OCI-M1 (cell line): ENCODE measurements at places on chromosomes 3 and 15.

DNA sequence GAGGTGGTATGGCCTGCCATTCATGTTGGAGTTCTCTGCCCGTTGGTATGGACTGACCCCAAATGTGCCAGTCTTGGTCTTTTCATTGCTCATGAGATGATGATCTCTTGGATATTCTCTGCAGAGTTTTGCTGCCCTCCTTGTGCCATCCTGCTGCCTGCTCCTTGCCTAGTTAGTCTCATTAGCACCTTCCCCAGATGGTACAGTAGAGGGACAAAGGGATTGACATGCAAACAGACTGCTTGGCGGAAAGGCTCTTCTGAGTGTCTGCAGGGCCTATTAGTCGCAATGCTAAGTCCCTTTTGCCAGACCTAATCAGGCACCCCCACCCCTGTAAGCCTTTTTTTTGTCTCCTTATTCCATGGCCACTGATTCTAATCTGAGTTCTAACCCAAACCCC, 90.6 kb downstream of the ARNT2 start:
- DNase-seq = no peak

- DNase-seq = no peak
Observed at GRCh38 chr3:74000725-74001124, 376.0 kb upstream of the PDZRN3 start.

DNA sequence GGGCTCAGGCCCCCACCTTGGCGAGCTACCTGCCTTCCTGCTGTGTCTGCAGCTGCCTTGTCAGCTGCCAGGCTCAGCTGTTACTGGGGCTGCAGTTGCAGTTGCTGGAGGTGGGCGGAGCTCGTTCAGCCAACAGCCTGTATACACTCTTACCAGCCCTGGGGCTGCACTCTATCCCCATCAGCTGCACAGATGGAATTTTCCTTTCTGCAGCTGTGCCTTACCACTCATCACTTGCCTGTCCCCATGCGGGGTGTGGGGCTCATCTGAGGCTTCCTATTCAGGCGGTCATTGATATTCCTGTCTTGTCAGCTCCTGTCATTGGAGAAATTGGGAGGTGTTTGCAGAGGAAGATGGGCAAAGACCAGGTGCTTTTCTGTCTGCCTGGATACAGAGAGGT, 9.1 kb upstream of the SYN2 start:
- no peak for DNase-seq

DNA sequence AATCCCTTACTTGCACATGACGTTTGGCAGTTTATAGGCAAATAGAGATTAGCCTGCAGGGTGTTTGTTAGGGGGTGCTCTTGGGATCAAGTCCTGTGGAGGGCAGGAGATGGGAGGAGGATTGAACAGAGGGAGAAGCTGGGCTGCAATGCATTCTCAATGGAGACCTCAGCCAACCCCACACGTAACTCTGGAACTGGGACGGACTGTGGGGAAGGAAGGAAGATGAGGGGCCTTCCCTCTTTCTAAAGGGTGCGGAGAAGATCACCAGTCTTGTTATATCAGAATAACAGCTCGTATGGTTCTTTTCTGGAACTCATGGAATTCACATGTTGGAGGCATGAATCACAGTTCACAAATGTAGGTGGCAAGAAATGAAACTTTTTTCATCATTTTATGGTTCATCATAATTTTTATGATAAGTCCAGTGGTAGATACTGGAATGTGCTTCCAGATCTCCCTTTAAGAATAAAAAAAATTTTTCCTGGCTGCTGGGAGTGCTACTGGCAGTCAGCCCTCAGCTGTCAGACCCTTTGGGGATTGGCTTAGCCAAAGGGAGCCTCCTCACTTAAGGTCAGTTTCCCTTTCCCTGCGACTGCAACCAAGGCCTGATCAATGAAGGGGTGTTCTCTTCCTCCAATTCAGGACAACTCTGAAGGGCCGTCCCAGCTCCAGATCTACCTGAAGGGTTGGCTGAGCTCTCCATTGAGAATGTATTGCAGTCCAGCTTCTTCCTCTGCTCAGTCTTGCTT, 20.5 kb upstream of the LYZL4 start:
- DNase-seq = no peak

DNA sequence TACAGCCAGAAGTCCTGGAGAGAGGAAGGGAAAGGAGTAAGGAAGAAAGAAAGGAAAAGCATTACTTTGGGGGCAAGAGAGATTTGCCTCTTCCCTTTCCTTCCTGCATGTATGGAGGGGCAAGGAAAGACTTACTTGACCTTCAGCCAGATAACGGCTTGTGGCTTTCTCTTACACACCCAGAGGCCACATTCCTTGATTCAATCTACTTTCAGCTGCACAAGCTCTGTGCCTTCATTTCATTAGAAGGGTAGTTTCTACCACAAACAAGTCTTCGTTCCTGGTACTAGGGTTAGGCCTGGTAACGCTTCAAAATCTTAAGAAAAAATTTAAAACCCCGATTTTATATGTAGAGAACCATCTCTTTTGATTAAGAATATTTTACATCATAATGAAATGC, 835.9 kb downstream of the TUSC7 start:
- peak; percentile 62 for DNase-seq

- no peak for DNase-seq
Observed at GRCh38 chr15:69830876-69831275, 266.8 kb downstream of the TLE3 start.

DNA sequence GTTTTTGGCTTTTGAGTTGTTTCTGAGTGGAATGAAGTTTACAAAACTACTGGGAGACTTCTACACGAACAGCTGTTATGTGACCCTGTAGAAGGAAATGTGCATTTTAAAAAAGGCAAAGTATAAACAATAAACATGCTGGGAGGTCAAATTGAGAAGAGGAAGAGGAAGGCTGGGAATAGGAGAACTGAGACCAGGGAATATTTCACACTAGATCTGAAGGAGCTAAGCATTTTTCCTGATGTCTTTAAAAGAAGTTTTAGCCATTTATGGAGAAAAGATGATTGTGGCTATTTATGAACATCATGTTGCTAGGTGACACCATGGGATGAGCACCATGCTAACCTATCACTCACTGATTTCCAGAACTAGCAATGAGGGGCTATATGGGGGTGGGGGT, 76.3 kb upstream of the FAM98B start:
- DNase-seq = no peak

GRCh38 chr15:89338036-89338435, 3.4 kb upstream of the POLG start:
- DNase-seq = no peak
